ENCODE measurements at places on chromosomes 4 and X. TPM values are rescaled to one million over a fixed set of nuclear protein-coding genes. Genes with fewer than 3 reads are reported as not detected.
A peak's percentile ranks its signal among the peaks of the same experiment; 100 is the strongest.

GRCh38 chr4:185138161-185138560 lies 4.9 kb upstream of the SLC25A4 start:
- no peak overlapping the region for H3K27ac ChIP-seq
- H3K4me3 ChIP-seq: peak overlapping the region; percentile 5
- peaks cover 11% of the 10 kb centered on the region for H3K4me1 ChIP-seq
- peaks cover 5% of the 10 kb centered on the region for H3K27me3 ChIP-seq
- no peaks in the 10 kb centered on the region for H3K36me3 ChIP-seq

DNA sequence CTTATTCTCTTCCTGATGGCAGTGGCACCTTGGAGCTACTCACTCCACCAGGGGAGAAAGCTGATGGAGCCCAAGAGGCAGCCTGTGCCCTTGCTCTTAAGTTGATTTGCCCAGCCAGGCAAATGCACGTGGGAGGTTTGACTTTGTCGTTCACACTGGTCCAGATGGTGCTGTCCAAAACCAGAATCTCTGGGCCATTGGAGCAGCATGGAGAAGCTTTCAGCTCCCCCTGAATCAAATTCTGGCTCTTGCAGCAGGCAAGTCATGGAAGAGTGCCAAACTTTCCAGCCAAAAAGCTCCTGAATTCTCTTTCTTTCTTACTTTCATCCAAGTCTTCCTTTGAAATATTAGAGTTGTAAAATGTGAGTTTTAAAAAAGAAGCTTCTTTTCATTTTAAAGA lies 970.4 kb downstream of the RPA4 start:
- H3K27ac ChIP-seq: no peak overlapping the region
- H3K36me3 ChIP-seq: peaks cover 18% of the 10 kb centered on the region
- peaks cover 48% of the 10 kb centered on the region for H3K4me1 ChIP-seq
- H3K4me3 ChIP-seq: no peak overlapping the region

GRCh38 chr4:36137336-36137735 lies 107.0 kb downstream of the ARAP2 start:
- no peak overlapping the region for H3K27ac ChIP-seq
- DNase-seq: no peak
- H3K4me3 ChIP-seq: no peak overlapping the region
- no peaks in the 10 kb centered on the region for H3K27me3 ChIP-seq

DNA sequence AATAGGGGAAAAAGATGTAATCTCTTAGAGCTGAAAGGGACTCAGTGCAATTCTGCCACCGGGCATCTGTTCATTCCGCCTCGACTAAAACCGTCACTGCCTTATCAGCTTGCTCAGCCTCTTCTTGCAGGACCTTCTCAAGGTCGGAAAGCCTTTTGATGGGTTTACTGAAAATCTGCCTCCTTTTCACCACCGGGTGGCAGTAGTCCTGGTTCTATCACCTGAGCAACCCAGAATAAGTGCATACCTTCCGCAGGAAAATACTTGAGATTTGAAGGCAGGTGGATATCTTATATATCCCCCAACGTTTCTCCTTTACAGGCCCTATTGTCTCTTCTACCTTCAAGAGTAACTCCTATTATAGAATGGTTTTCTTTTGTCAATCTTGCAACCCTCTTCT lies 103.4 kb upstream of the PAK3 start:
- no peaks in the 10 kb centered on the region for H3K4me1 ChIP-seq
- no peak overlapping the region for H3K27ac ChIP-seq
- peak; percentile 9 for DNase-seq
- H3K36me3 ChIP-seq: no peaks in the 10 kb centered on the region
- peaks cover 2% of the 10 kb centered on the region for H3K27me3 ChIP-seq

GRCh38 chrX:109795682-109796081 lies 62.6 kb upstream of the ACSL4 start:
- no peaks in the 10 kb centered on the region for H3K27me3 ChIP-seq
- no peaks in the 10 kb centered on the region for H3K36me3 ChIP-seq
- no peak overlapping the region for H3K27ac ChIP-seq
- no peak overlapping the region for H3K4me3 ChIP-seq
- no peaks in the 10 kb centered on the region for H3K4me1 ChIP-seq

CT45A10 gene
- not detected for total RNA-seq

DNA sequence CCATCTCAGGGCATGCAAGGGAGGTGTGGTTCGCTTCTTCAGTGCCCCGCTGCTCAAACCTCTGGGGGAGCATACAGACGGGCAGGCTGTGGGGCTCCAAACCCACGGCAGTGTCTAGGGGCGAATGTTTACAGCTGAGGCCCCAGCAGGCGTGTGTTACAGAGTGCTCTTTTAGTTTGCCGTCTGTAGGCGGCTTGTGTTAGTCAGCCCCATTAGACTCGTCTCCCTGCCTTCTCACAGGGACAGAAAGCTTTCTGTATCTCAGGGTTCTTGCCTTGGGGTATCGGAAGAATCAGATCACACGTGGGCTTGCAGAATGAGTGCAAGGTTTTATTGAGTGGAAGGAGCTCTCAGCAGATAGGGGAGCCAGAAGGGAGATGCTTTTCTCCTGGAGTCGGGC lies 10.6 kb downstream of the RS1 start:
- no peak overlapping the region for H3K27ac ChIP-seq
- no peaks in the 10 kb centered on the region for H3K36me3 ChIP-seq
- H3K4me3 ChIP-seq: no peak overlapping the region
- no peaks in the 10 kb centered on the region for H3K4me1 ChIP-seq
- no peak for DNase-seq

HSFX4 gene
- not detected for total RNA-seq

DNA sequence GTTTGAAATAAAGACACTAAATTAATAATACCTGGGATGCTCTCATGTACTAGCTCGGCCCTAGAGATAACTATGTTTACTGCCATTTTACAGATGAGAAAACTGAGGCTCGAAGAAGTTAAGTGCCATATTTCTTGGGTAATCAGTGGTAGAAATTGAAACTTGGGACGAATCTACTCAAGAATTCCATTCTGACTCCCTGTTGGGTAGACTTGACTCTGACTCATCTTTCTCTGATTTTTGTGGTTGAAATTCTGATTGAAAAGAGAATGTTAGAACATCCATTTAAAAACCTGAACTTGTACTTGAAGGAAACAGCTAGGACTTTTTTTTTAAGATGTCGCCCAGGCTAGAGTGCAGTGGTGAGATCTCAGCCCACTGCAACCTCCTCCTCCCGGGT lies 50.1 kb upstream of the NSUN7 start:
- no peak overlapping the region for H3K27ac ChIP-seq
- DNase-seq: no peak
- no peak overlapping the region for H3K4me3 ChIP-seq
- H3K36me3 ChIP-seq: no peaks in the 10 kb centered on the region

SPANXB1 gene
- not detected for total RNA-seq

FAT4 gene
- 26.6 TPM for total RNA-seq

TLR6 gene
- 0.19 TPM for total RNA-seq

GRCh38 chr4:20614816-20615215 lies 85.4 kb upstream of the PACRGL start:
- no peak overlapping the region for H3K27ac ChIP-seq
- no peaks in the 10 kb centered on the region for H3K27me3 ChIP-seq
- H3K4me3 ChIP-seq: no peak overlapping the region
- peaks cover 8% of the 10 kb centered on the region for H3K36me3 ChIP-seq

PLXNB3 gene
- 16.2 TPM for total RNA-seq

LNX1 gene
- not detected for total RNA-seq

DNA sequence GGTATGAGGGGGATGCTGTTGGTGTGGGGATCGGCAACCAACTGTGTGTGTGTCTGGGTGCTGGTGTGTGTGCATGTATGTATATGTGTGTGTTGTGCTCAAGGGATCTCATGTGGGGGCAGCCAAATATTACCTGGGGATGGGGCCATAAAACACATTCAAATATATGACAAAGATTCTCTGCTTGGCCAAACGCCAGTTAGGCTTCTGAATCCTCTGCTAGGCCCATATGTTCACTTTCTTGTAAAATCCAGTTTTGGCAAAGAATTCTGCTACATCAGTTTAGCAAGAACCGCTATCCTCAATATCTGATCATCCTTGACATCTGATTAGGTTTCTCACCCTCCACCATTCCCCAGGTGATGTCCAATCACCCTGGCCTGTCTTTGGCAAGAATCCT lies 106.6 kb downstream of the RASL11B start:
- H3K27ac ChIP-seq: no peak overlapping the region
- H3K4me3 ChIP-seq: no peak overlapping the region
- no peaks in the 10 kb centered on the region for H3K27me3 ChIP-seq
- no peak for DNase-seq

TMEM144 gene
- 1.6 TPM for total RNA-seq

- peaks cover under 1% of the 10 kb centered on the region for H3K36me3 ChIP-seq
- no peak overlapping the region for H3K4me3 ChIP-seq
- DNase-seq: no peak
- H3K27me3 ChIP-seq: no peaks in the 10 kb centered on the region
Measured at GRCh38 chr4:11904117-11904535, 475.4 kb upstream of the HS3ST1 start.

GRCh38 chr4:122639181-122639580 lies 18.3 kb upstream of the IL21 start:
- no peak overlapping the region for H3K4me3 ChIP-seq
- DNase-seq: no peak
- no peaks in the 10 kb centered on the region for H3K36me3 ChIP-seq

GRCh38 chr4:106985830-106986229 lies 50.3 kb downstream of the DKK2 start:
- H3K36me3 ChIP-seq: no peaks in the 10 kb centered on the region
- no peak overlapping the region for H3K4me3 ChIP-seq
- H3K4me1 ChIP-seq: peaks cover 8% of the 10 kb centered on the region
- no peak for DNase-seq
- H3K27me3 ChIP-seq: no peaks in the 10 kb centered on the region

DNA sequence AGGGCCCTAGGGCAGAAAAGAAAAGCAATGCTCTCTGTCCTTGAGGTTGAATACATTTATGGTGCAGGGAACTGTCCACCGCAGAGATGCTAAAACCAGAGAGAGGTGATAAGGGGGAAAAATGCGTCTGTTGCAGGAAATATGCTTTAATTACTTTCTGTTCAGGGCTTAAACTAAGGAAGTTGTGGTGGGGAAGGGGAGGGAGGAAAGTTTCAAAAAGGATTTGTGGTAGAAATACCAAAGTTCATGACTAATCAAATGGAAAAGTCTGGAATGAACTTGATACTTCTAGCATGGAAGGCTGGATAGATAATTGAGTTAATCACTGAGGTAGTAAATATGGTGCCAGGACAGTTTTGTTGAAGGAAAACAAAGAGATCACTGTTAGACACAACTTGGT lies 99.0 kb downstream of the ASB9 start:
- H3K36me3 ChIP-seq: peaks cover 2% of the 10 kb centered on the region
- H3K27me3 ChIP-seq: no peaks in the 10 kb centered on the region
- H3K4me3 ChIP-seq: no peak overlapping the region
- H3K27ac ChIP-seq: no peak overlapping the region
- DNase-seq: no peak

GRCh38 chrX:18578546-18578945 lies 93.4 kb downstream of the RS1 start:
- H3K27me3 ChIP-seq: no peaks in the 10 kb centered on the region
- peaks cover 5% of the 10 kb centered on the region for H3K4me1 ChIP-seq
- no peak overlapping the region for H3K27ac ChIP-seq
- no peak for DNase-seq
- no peak overlapping the region for H3K4me3 ChIP-seq

GRCh38 chrX:71282514-71283402 lies 677 bp upstream of the NONO start:
- H3K36me3 ChIP-seq: peaks cover 18% of the 10 kb centered on the region
- H3K4me3 ChIP-seq: peak overlapping the region; percentile 99
- peaks cover 26% of the 10 kb centered on the region for H3K4me1 ChIP-seq
- H3K27ac ChIP-seq: peak overlapping the region; percentile 98

DNA sequence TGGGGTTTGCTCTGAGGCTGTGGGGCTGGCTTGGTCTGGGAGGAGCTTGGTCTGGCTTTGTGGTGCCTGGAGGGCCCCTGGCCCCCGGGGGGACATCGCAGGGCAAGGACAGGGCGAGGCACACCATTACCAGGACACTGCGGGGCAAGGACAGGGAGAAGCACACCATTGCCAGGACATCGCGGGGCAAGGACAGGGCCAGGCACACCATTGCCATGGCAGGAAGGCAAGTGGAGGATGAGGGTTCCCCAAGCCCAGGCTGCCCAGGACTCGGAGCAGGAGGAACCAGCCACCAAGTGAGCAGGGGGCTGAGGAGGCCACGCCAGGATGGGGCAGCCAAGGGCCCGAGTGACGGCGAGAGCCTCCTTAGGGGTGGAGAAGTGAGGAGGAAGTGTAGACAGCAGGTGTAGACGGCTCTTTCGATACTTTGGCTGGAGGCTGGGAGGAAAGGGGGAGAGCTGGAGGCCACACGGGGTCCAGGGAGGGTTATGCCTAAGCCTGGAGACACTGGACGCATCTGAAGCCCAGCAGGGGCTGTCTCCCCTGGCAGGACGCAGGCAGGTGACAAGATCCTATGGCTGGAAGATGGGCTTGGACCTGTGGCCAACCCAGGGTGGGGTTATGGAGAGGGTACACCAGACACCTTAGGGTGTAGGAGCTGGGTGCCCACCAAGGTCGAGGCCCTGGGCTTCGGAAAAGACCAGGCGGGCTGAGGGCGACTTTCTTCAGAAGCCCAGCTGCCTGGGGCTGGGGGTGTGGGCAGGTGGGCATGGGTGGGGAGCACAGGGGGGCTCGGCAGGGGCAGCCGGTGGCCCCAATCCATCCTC lies 7.3 kb downstream of the NKX1-1 start:
- H3K27ac ChIP-seq: no peak overlapping the region
- no peak overlapping the region for H3K4me3 ChIP-seq
- H3K4me1 ChIP-seq: no peaks in the 10 kb centered on the region
- H3K36me3 ChIP-seq: peaks cover 10% of the 10 kb centered on the region

Measured in neural crest cell (in vitro differentiated cells).